Heart right ventricle (tissue), 16 donors: ENCODE measurements at places on chromosomes 16 and 17. TPM values are rescaled to one million over a fixed set of nuclear protein-coding genes. Genes with fewer than 3 reads are reported as not detected.

DNA sequence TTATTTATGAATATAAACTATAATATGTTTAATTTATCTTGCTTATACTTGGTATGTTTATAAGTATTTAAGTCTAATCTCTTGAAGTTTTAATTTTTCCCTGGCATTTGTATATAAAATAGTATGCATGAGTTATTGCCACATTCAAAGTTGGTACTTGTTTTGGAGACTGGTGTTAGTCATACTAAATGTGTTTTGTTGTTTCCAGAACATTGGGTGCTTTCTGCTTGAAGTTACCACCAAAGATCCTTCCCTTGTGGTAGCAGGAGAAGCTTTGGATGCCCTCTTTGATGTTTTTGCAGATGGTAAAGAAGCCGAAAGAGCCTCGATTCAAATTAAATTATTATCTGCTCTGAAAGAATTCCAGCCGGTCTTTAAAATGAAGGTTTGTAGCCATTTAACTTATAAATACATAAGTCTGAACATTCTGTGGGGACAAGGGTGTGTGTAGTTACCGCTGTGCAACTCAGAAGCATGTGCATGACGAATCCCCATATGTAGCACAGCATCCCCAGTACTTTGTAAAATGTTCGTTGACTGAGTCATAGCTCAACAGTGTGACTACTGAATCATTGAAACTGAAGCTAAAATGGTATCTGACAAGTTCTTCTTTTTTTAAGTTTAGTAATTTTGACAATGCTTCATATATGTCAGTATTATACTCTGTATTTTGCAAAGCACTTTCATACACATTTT is 36.4 kb downstream of the HEATR3 start:
- no peaks in the 10 kb centered on the region for H3K27me3 ChIP-seq
- DNase-seq, result no peak
- no peaks in the 10 kb centered on the region for H3K36me3 ChIP-seq
- H3K27ac ChIP-seq, result no peak overlapping the region
- no peak overlapping the region for H3K4me3 ChIP-seq

ATMIN gene
- total RNA-seq, result 28.7 TPM

- no peak overlapping the region for H3K4me3 ChIP-seq
- no peak for DNase-seq
- H3K4me1 ChIP-seq, result no peaks in the 10 kb centered on the region
- H3K36me3 ChIP-seq, result no peaks in the 10 kb centered on the region
Observed at GRCh38 chr17:61818225-61818624, 45.1 kb downstream of the BRIP1 start.

PRSS22 gene
- not detected for total RNA-seq

MEOX1 gene
- total RNA-seq, result 20.0 TPM

DNA sequence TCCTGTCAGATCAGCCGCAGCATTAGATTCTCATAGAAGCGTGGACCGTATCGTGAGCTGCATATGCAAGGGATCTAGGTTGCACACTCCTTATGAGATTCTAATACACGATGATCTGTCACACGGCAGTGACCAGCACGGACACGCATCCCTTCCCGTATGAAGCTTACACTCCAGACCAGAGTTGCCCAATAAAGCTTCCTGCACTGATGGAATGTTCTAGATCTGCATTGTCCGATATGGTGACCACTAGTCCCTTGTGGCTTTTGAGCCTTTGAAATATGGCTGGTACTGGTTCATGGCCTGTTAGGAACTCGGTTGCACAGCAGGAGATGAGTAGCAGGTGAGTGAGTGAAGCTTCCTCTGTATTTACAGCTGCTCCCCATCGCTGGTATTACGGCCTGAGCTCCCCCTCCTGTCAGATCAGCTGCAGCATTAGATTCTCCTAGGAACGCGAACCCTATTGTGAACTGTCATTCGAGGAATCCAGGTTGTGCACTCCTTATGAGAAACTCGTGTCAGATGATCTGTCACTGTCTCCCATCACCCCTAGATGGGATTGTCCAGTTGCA is 49.8 kb upstream of the ZCCHC14 start:
- H3K27ac ChIP-seq, result no peak overlapping the region
- no peak overlapping the region for H3K4me3 ChIP-seq
- no peaks in the 10 kb centered on the region for H3K27me3 ChIP-seq
- peaks cover 10% of the 10 kb centered on the region for H3K4me1 ChIP-seq
- H3K36me3 ChIP-seq, result no peaks in the 10 kb centered on the region

GRCh38 chr16:77049577-77049976 is 141.4 kb upstream of the MON1B start:
- H3K4me1 ChIP-seq, result no peaks in the 10 kb centered on the region
- H3K36me3 ChIP-seq, result no peaks in the 10 kb centered on the region
- H3K27ac ChIP-seq, result no peak overlapping the region

DNA sequence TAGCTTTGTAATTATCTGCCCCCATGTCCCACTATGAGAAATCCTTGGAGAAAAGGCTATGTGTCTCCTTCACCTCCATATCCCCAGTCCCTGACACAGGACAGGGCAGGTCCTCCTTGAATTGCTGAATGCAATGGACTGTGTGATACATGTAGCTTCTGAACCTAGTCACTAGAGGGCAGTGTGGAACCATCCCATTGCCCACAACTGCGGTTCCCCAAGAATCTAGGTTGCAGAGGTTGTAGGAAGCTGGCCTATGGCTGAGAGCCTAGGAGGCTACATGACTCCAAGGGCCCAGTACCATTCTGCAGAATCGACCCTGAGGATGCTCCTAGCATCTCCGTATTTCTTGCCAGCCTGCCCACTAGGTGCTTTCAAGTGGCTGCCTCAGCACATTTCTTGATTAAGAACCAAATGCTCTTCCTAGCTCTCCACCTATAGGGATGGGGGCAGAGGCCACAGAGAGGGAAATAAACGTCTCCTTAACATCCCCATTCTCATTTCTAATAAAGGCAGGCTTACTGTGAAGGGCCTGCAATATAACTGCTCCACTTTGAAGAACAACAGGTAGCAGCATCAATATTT is 394.0 kb downstream of the CA10 start:
- H3K27ac ChIP-seq, result no peak overlapping the region
- no peaks in the 10 kb centered on the region for H3K36me3 ChIP-seq
- no peaks in the 10 kb centered on the region for H3K4me1 ChIP-seq
- peaks cover 14% of the 10 kb centered on the region for H3K27me3 ChIP-seq
- no peak overlapping the region for H3K4me3 ChIP-seq

CTDNEP1 gene
- 94.6 TPM for total RNA-seq

GRCh38 chr16:81697616-81698309 is 81.3 kb upstream of the PLCG2 start:
- peaks cover 23% of the 10 kb centered on the region for H3K4me1 ChIP-seq
- DNase-seq, result no peak
- H3K27ac ChIP-seq, result peak overlapping the region; percentile 42
- H3K36me3 ChIP-seq, result peaks cover 61% of the 10 kb centered on the region
- H3K27me3 ChIP-seq, result no peaks in the 10 kb centered on the region
- no peak overlapping the region for H3K4me3 ChIP-seq

RNF112 gene
- 1.1 TPM for total RNA-seq

DYNLRB2 gene
- total RNA-seq, result 0.71 TPM

DNA sequence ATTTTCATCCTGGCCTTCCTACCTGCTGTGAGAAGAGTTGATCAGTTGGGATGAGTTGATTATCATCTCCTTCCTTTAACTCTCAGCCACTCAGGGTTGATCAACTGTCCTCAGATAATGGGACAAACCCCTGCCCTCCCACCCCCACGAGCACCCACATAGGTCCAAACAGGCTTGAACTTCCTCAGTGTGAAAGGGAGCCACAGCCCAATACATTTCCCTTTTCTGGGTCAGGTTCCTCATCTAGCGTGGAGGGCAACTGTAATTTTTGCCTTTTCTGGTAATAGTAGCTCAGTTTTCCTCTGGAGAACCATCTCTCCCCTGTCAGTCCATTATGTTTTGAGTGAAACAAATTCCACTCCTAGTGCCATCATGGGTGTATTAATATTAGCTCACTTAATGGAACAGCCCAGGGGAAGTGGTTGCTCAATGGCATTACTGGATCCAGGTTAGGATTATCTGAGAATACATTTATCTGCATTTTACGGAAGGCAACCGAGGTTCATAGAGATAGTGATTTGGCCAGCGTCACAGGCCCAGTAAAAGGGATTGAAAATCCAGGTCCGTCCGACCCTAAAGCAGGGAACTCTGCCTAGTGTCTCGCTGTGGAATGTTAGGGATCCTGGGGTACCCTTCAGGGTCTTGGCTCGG is 476 bp upstream of the LPCAT2 start:
- DNase-seq, result no peak
- H3K4me3 ChIP-seq, result peak overlapping the region; percentile 58
- peaks cover 13% of the 10 kb centered on the region for H3K4me1 ChIP-seq
- H3K36me3 ChIP-seq, result no peaks in the 10 kb centered on the region

CDRT15 gene
- total RNA-seq, result not detected

CRHR1 gene
- total RNA-seq, result not detected

GRCh38 chr17:82922646-82923045 is 82.8 kb upstream of the ZNF750 start:
- H3K4me1 ChIP-seq, result no peaks in the 10 kb centered on the region
- no peaks in the 10 kb centered on the region for H3K27me3 ChIP-seq
- DNase-seq, result no peak
- H3K4me3 ChIP-seq, result no peak overlapping the region

PARN gene
- total RNA-seq, result 24.1 TPM

DNA sequence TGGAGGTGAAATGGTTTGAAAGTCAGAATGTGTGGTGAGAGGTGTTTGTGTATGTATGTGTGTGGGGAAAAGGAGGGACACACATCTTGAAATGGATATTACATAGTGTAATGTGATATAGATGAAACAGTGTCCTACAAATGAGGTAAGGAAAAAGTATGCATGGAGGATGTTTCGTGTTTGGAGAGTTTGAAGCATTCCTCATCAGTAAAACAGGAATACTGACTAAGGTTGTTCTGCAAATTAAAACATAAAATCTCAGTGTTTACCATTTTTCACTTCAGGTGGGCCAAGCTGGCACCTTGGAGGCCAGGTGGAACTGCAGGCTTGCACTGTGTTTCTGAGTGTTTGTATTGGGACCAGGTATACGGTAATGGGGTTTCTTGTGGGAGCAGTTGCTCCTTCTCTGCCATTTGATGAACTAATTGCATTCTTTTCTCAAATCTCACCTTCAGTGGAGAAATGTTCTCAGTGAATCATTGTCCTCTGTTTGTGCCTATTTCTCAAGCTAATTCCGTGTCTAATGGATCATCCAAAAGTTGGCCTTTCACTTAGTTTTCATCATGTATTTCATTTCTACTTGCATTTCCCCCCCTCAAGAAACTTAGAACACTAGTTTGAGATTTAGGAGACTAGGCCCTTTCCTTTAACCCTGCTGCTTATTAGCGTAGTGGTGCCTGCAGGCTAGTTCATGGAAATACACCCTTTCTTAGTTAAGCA is 8.2 kb upstream of the TBKBP1 start:
- no peak overlapping the region for H3K27ac ChIP-seq
- H3K36me3 ChIP-seq, result no peaks in the 10 kb centered on the region
- peaks cover 3% of the 10 kb centered on the region for H3K4me1 ChIP-seq

- no peaks in the 10 kb centered on the region for H3K4me1 ChIP-seq
- H3K36me3 ChIP-seq, result no peaks in the 10 kb centered on the region
- peak; percentile 50 for DNase-seq
Observed at GRCh38 chr16:88391144-88391850, 8.5 kb downstream of the ZNF469 start.
